ENCODE measurements at places on chromosomes 6 and 20.

- no peak for DNase-seq
Measured at GRCh38 chr20:45487231-45487635, 17.7 kb downstream of the WFDC2 start.

DNA sequence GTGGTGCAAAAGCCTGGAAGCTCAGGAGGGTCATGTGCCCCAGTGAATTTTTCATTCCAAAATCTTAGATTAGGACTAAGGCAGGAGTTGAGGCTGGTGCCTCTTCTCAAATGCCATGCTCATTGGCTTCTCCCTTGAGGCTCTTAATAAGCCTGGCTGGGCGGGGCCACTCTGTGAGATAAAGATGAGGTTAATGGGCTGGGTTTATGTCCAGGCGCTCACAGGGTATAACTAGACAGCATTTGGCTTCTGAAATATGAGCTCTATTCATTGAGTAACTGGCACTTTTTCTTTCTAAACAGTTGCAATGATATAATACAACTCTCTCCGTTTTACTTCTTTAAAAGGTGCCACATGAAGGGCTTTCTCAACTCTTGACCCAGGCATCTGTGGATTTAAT is 156.3 kb downstream of the SCML4 start:
- DNase-seq, result no peak

DNA sequence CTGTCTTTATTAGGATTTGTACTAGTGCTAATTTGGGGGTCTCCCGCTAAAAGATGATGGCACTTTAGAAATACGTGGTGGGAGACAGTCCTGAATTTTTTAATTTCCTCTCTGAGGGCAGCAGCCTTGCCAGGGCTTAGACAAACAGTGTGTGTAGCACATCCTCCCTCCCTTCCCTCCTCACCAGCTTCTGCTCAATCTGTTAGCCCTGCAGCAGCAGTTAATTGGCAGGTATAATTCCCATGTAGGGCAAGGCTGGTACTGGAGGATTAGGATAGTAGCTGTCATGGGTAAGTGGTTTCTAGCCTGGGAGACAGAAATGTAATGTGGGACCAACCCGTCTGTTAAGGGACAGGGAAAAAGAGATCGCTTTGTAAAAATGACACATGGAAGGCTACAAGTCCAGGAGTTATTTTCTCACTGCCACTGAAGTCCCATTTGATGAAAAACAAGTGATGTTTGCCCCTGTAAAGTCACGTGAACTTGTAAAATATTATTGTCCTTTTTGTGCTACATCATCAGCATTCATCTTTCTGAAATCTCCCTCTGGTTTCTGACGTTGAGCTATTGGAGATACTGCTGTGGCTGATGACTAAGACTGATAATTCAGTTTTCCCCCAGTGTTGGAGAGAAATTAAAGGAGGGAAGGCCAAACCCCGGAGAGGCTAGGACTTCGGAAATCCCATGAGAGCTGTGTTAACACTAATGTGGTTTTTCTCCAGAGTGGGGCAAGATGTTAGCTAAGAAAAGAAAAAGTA is 40.6 kb downstream of the CTNNBL1 start:
- no peak for DNase-seq

DNA sequence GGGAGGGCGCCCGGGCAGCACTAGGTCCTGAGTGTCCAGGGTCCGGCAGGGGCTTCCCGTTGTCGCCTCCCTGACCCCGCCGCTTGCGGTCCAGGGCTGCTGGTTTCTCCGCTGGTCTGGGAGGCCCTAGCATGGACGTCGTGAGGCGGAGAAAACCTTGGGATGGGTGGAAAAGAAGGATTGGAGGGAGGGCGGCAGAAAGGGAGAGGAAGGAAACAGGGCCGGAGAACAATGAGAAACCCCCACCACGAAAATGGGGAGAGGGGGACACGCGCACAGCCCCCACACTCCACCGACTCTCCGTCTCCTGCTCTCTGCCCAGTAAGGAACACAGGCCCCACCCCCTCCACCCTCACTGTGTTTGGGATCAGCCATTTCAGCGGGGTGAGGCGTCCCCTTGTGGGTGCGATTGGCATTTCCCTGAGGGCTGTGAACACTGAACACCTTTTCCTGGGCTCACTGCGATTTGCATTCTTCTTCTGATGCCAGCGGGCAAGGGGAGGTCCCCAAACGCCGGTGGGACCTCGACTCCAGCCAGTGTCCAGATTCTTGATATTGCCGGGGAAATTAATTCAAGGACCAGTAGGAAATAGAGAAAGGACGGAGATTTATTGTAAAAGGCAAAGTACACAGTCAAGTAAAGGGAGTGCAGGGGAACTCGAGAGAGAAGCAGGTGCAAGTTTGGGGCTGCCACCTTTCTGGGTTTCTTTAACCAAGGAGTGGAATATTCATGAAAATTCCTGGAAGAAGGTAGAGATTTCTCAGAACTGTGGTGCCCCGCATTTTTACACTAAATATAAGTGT is 3.3 kb upstream of the RAET1G start:
- DNase-seq, result peak; percentile 92

GRCh38 chr20:54938707-54939106 is 463.3 kb downstream of the DOK5 start:
- DNase-seq, result no peak

- peak; percentile 38 for DNase-seq
Measured at GRCh38 chr20:47781632-47782031, 3.6 kb downstream of the SULF2 start.
